ENCODE measurements at places on chromosomes 4 and X.

- DNase-seq = no peak
These were observed 191.4 kb downstream of the GBA3 start for GRCh38 chr4:22884157-22884556.

DNA sequence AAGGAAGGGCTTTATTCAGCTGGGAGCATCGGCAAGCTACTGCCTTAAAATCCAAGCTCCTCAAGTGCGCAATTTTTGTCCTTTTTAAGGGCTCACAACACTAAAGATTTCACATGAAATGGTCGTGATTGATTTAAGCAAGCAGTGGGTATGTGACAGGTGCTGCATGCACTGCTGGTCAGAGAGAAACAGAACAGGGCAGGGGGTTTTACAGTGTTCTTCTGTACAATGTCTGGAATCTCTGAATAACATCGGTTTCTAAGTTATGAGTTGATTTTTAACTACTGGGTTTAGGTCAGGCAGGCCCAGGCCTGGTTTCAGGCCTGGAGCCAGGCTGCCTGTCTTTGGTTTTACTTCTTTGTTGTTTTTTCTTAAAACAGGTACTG is 6.0 kb downstream of the UGT2B17 start:
- DNase-seq = no peak

GRCh38 chr4:94831607-94832006 is 73.9 kb downstream of the BMPR1B start:
- DNase-seq = no peak

GRCh38 chr4:26083987-26084386 is 170.0 kb downstream of the SMIM20 start:
- peak; percentile 76 for DNase-seq

DNA sequence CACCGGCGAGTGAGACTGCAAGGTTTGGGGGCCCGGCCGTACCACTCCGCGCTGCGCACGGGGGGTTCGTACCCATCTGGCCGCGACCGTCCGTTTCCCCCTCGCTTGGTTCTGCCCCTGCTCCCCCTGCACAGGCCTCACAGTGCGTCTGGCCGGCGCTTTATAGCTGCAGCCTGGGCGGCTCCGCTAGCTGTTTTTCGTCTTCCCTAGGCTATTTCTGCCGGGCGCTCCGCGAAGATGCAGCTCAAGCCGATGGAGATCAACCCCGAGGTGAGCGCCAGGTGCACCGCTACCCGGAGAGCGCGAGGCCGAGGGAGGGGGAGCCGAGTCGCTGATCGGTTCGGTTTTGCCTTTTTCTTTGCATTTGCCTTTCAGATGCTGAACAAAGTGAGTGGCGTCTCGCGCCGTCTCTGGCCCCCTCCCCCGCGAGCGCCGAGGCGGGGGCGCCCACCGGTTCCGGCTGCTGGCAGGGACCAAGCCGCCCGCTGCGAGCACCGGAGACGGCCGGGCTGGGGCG is at the start of gene UCHL1:
UCHL1 (plus strand) TSS at position 189 of the 517 bp plus-strand sequence; CDS start at position 238, 49 bp downstream.
- DNase-seq = no peak

DNA sequence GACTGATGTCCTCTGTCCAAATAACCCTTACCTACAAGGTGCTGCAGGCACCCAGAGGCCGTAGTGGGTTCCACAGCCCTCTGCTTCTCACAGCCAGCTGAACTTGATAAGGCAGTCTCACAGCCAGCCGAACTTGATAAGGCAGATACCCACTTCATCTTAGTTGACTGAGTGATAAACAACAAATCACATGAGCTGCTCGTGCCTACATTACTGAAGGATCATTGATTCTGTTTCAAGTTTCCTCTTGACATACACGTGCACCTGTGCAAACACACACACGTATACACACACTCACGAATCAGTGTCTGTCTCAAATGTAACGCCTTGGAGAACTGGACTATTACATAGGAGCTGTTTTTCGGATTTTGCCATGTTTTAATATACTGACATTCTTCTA is 276.3 kb downstream of the DCTD start:
- no peak for DNase-seq

GRCh38 chr4:1240721-1241465 is 8.0 kb downstream of the CTBP1 start:
- no peak for DNase-seq

GRCh38 chrX:34379891-34380290 is 247.8 kb upstream of the FAM47A start:
- DNase-seq = peak; percentile 7

DNA sequence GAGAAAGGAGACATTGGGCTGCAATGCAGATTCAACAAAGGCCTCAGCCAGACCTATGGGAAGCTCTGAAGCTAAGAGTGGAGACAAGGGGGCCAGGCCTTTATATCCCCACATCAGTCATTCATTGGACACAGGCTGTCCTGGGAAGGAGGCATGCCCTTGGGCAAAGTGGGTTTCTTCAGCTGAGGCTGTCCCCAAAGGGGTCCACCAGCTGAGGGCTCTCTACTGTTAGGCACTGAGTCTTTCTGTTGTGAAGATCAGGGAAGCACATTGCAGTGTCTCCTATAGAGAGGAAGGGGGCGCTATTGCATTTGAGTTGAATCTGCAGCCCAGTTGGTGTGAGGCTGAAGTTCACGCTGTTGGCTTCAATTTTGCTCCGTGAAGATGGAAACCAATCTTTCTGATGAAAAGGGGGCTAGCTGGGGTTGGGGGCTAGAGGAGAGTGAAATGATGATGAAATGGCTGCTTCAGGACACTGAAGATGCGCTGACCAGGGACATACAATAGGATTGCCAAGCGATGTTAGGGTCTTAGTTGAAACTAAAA is 48.0 kb downstream of the SLC25A5 start:
- peak; percentile 63 for DNase-seq

- DNase-seq = no peak
These were observed 46.8 kb upstream of the FAM9C start for GRCh38 chrX:13091111-13091765.

DNA sequence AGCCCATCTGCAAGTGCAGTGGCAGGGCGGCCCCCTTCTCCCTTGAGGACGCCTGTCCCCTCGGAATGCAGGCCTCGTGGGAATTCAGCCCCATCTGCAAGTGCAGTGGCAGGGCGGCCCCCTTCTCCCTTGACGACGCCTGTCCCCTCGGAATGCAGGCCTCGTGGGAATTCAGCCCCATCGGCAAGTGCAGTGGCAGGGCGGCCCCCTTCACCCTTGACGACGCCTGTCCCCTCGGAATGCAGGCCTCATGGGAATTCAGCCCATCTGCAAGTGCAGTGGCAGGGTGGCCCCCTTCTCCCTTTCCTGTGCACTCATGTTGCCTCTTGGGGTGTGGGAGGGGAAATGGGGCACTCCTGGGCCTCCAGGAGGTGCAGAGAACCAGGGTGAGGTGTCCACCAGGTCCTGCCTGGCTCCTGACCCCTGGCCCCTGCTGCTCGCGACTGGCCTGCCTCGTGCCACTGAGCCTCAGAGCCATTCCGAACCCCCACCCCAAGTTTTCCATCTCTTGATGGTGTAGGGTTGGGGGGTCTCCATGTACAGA is 6.8 kb upstream of the SLC26A1 start:
- no peak for DNase-seq

DNA sequence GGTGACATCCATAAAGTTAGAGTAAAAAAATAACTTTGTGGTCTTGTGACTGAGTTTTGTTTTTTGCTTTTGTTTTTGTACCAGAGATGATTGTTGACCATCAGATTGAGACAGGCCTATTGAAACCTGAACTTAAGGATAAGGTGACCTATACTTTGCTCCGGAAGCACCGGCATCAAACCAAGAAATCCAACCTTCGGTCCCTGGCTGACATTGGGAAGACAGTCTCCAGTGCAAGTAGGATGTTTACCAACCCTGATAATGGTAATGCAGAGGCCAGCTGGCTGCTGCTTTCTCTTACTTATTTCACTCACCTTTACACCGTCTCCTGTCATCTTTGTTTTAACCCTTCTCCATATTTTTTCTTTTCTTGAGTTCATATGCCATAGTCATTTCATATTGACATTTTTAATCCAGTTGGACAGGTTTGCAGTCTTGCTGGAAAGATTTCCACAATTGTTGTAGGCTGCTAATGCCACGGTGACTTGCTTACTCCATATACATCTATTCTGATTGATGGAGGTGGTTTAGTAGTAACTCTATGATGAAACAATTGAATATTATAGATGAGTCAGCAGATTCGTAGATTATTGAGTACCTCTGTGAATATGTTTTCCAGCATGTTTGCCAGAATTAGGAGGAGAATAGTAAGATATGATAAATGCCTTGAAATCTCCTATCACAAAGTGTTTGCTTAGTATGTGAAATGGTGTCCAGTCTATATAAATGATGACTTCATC is 18.3 kb downstream of the SLC4A4 start:
- DNase-seq = no peak

- DNase-seq = no peak
These were observed 247.6 kb downstream of the DCLK2 start for GRCh38 chr4:150325872-150326271.

GRCh38 chr4:80225595-80225994 is 28.3 kb downstream of the PRDM8 start:
- no peak for DNase-seq

- peak; percentile 65 for DNase-seq
These were observed 127.9 kb downstream of the KLHL8 start for GRCh38 chr4:87092389-87093141.

GRCh38 chr4:31220921-31221320 is 500.8 kb downstream of the PCDH7 start:
- DNase-seq = no peak

GRCh38 chr4:63607169-63607872 is 801.9 kb downstream of the TECRL start:
- DNase-seq = no peak

DNA sequence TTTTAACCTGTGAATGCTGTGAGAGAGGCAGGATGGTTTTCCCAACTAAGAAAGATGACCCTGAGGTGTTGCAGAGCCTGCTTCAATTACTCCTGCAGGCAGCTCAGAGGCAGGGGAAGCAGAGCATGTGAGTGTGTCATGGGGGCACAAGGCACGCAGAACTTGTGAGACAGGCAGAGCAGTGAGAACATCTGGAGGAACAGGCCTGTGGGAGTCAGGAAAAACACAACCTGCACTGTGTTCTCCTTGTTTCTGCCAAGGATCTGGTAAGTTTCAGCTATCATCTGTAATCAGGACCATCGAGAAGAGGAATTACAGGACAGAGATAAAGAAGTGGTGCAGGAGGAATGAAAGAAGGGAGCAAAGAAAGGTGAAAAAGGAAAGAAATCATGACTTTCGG is 741.8 kb upstream of the INTU start:
- no peak for DNase-seq

GRCh38 chr4:85728464-85728863 is 253.5 kb downstream of the ARHGAP24 start:
- DNase-seq = no peak

GRCh38 chrX:135347381-135348016 is 38.2 kb downstream of the ETDC start:
- DNase-seq = no peak

DNA sequence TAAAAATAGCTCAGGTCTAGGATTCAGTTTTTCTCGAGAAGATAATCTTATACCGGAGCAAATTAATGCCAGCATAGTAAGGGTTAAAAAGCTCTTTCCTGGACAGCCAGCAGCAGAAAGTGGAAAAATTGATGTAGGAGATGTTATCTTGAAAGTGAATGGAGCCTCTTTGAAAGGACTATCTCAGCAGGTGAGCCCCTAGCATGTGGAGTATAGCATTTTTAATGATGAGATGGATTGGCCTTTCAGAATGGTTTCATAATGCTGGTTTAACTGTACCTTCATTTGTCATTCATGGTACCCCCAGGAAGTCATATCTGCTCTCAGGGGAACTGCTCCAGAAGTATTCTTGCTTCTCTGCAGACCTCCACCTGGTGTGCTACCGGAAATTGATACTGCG is 79.4 kb downstream of the SLC10A6 start:
- DNase-seq = no peak

- DNase-seq = no peak
These were observed 14.4 kb upstream of the MSX1 start for GRCh38 chr4:4845027-4845426.

DNA sequence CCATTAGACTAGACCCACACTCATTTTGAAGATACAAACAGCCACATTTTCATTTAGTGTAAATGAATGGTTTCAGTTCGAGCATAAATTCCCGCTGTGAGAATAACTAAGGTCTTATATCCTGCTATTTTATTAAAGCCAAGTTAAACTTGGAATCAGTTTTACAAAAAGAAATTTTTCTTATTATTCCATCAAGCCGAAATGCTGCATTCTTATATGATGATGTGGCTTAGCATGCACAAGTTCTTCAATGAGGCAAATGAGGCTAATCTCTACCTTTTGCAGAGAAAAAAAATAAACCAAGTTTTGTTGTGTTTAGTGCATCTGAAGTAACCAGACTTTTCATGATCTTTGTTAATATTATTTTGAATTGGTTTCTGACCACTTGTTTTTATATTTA is 953.9 kb upstream of the PCDH10 start:
- DNase-seq = no peak

DNA sequence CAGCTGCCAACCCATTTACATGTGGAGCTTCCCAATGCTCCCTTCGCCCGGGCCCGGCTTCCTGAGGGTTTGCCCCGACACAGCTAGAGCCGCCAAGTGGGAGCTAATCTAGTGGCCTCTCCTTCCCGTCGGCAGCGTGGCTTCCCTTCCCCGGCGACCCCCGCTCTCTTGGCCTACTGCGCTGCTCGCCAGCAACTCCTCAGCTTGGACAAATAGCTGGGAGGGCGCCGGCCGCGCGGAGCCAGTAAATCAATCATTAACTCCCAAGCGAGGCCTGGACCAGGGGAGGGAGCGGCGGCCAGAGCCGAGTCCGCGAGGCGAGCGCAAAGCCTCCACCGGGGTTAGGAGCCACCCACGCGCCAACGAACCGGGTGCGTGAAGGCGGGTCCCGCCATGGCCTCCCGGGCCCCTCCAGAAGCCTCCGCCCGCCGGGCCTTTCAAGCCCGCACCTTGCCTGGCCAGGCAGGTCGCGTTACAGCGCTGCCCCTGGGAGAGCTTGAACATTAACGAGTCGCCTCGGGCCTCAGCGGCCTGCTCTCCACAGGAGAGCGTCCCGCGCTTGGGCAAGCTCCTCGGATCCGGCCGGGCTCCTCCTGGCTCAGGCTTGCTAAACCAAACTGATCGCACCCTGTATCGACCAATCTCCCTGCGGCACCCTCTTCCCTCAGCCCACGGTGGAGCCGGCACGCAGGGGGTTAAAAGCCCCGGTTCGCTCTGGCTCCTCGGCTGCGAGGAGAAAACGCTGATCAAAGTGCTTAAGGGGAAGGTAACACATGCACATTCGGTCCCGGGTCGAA is 10.6 kb upstream of the BCOR start:
- peak; percentile 84 for DNase-seq

- no peak for DNase-seq
These were observed 54.9 kb downstream of the ABLIM2 start for GRCh38 chr4:8103421-8104390.

DNA sequence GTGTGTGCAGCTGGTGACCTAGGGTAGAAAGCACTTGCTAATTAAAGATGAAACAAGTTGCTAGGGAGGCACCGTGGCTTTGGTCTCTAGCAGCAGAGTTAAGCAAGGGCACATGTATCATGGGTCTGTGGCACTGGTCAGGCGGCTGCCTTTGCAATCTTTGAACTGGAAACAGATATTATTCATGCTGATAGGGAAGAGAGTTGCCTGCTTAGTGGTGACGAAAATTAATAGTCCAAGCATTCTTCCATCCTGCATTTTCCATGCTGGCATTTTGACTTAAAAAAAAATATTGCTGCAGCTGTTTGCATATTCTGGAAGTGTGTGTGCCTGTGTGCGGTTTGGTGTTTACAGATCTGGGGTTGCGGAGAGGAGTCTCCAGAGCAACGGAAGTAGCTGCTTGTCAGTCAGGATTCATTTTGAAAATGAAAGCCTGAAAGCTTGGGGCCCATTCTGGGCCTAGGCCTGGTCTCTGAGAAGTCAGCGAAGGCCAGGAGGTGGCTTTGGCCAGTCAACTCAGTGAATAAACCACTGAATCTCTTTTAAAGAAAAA is 2.3 kb upstream of the SOWAHD start:
- DNase-seq = no peak

All from SW480 (cell line).